Stimulated activated naive CD8-positive, alpha-beta T cell treated with anti-CD3 and anti-CD28 coated beads, Interleukin-15, Interleukin-2, amounts not matched to agents 100 U/mL and 50 U/mL, for 24 hours (primary cell): ENCODE measurements at places on chromosomes 16 and 17.
A peak's percentile ranks its signal among the peaks of the same experiment; 100 is the strongest.

DNA sequence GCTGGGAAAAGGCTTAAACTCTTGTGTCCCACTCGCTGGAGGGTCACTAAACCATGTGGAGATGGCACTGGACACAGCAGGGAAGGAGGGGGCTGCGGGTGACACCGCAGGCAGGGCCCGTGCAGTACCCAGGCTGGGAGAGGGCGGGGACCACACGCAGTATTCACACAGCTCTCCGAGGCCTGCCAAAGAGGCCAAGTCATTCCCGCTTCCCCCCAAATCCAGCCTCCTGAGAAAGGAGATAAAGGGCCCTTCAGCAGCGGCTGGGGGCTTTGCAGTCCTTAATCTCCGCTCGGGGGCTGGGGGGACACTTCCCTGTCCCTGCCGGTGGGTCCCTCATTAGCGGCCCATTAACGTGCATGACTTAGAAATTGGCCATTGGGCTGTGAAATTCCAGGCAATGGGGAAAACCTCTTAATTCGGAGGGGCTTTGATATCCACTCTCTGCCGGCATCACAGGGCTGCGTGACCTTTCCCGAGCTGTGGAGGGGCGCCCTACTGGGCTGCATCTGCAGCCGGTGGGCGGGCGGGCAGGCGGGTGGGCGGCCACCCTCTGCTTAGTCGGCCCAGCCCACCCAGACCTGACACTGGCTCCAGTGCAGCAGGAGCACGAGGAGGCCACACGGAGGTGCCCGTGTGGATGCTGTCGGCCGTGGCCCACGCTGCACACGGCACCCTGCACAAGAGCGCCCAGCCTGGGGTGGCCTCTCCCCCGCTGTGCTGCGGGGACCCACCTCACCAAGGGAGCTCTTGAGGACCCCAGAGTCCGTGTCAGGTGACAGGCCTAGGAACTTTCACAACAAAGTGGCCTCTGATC lies 2.6 kb upstream of the SLC38A8 start:
- DNase-seq, result no peak

- DNase-seq, result no peak
Measured at GRCh38 chr16:47008174-47008573, 34.7 kb upstream of the DNAJA2 start.

DNA sequence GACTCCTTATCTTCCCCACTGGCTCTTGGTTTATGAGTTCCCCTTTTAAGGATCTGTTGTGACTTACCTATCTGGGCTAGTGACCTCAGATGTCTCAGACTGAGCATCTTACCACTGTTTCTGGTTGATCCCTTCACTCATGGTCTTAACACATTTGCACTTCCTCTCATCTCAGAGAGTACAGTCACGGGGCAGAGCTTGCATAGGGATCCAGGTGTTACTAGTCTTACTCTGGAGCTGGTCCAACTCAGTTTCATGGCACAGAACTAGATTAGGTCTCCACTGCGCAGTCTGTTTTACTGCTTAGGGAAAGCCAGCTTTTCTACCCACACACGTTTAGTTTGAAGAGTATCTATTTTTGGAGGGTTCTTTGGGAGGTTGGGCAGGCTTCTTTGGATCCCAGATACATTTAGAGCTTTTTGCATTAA lies 10.2 kb downstream of the GABARAPL2 start:
- no peak for DNase-seq

DNA sequence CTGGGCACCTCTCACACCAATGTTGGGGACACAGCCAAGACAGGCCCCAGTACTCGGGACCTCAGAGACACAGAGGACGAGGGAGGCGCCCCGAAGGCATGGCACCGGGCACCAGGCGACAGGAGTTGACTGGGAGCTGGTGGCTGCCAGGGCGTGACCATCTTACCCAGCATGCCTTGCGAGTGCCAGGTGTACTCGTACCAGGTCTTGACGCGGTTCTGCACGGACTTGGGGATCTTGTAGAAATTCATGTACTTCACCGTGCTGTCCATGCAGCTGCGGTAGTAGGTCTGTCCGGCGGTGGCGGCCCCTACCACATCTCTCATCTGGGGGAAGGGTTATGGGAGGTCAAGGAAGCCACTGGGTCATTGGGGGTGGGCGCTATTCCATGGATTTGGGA lies 67.3 kb downstream of the CNGB1 start:
- DNase-seq, result no peak

GRCh38 chr17:48460052-48460451 lies 30.0 kb upstream of the SKAP1 start:
- DNase-seq, result no peak

DNA sequence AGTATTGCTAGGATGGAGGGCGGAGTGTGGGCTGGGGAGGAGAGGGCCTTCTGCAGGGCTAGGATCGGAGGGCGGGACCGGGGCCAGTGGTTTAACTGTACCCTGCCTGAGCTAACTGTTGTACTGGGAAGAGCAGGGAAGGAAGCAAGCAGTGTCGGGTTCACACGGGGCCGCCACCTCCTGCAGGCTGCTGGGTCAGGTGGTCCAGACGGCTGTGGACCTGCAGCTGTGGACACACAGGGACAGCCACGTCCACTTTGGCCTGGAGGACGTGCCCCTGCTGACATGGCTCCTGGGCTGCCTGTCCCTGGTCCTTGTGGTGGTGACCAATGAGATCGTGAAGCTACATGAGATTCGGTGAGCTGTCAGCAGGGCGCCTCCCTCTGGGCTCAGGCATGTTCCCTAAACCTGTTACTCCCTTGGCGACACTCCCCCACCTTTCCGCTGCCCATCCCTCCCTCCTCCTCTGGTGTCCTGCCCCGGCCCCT lies 16.6 kb downstream of the CASKIN2 start:
- no peak for DNase-seq

DNA sequence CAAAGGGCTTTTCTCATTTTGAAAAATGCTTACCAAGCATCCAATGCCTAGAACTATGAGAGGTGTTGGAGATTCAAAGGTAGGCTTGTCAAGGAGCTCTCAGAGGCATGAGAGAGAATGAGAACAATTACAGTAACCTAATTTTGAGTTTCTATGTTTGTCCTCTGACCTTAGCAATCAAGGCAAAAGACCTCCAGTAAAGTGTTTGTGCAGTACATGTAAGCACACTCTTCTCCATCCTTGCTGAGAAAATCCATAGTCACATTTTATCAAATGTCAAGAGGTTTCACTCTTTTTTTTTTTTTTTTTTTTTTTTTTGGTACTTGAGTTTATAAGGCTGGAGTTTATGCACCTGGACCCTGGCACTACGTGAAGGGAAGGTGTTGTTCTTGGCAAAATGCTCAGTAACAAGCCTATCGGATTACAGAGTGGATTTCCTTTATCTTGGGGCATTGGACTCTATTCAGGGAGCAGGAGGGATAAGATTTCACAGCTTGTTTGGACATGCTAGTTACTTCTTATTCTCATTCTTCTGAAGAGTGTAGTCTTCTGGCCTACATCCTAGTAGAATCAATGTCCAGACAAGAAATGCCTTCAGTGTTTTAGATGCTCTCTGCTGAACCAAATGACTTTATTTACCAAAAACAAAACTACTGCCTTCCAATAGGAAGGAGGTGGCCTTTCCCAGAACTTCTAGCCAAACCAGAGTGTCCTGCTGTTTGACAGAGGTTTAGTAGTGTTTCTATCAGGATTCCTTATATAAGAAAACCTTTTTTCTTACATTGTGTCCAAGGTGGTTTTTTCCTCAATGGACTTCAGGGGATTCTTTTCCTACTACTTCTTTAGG lies 21.9 kb downstream of the KCNJ2 start:
- no peak for DNase-seq

- DNase-seq, result peak; percentile 53
Measured at GRCh38 chr17:49494986-49495841, at the start of gene NGFR. Gene NGFR (plus strand): TSS chr17:49495293. CDS start chr17:49495418, 125 bp downstream.

GRCh38 chr16:53220585-53220984 lies 165.8 kb downstream of the CHD9 start:
- no peak for DNase-seq

DNA sequence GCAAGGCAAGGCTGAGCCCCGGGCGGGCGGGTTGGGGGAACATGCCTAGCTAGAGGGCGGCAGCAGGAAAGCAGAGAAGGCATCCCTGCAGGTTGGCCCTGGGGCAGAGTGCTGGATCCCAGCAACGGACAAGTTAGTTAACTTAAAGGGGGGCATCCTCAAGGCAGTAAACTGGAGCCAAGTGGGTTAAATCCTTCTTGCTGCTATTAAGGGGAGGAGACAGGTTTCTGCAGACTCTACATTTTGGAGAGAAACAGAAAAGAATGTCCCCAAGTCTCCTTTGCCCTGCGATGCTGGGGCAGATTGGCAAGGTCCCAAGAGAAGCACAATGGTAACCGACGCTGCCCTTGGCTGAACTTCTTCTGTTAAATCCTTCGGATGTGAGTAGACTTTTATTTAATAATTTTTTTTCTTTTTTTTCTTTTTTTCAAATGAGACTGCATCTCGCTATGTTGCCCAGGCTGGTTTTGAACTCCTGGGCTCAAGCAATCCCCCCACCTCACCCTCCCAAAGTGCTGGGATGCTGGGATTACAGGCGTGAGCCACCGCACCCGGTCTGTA lies 14.0 kb downstream of the ATP5PD start:
- DNase-seq, result no peak

- no peak for DNase-seq
Measured at GRCh38 chr17:16980813-16981731, 9.2 kb upstream of the TNFRSF13B start.

DNA sequence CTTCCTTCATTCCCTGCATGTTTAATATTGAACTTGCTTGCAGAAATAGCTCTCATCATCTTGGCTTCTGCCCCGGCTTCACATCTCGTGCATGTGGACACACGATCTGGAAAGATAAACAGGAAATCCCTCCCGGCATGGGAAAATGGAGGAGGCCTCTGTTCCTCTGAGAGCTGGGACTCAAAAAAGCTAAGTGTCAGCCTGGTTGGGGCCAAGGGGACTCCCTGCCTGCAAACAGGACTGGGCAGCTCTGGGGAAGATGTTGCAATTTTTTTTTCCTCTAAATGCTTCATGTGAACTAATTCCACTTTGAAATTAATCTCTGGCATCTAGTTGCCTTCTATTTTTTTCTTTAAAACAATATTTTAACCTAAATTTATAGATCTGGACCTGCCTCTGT lies 24.8 kb downstream of the ITPRIPL2 start:
- DNase-seq, result no peak

DNA sequence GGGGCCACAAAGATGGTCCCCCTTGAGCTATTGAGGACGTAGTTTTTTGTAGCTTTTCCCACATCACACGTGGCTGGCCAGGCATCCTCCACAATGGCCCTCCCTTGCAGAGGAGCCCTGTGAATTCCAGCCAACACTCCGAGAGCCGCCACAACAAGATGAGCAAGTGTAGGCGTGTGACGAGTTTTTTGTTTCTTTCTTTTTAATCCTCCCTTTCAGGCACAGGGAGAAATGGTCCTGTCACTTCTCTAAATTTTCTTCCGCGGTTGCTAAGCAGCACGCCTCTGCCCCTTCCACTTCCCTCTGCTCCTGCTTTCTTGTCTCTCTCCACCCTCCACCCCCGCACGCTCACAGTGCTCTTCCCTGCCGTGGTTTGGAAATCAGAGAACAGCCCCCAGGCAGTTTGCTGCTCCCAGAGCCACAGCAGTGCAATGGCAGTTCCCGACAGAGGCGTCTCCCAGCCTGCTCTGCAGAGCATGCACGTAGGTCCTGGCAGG lies 68.0 kb upstream of the MRTFB start:
- DNase-seq, result no peak

GRCh38 chr16:53129281-53130158 lies 74.7 kb downstream of the CHD9 start:
- DNase-seq, result no peak

DNA sequence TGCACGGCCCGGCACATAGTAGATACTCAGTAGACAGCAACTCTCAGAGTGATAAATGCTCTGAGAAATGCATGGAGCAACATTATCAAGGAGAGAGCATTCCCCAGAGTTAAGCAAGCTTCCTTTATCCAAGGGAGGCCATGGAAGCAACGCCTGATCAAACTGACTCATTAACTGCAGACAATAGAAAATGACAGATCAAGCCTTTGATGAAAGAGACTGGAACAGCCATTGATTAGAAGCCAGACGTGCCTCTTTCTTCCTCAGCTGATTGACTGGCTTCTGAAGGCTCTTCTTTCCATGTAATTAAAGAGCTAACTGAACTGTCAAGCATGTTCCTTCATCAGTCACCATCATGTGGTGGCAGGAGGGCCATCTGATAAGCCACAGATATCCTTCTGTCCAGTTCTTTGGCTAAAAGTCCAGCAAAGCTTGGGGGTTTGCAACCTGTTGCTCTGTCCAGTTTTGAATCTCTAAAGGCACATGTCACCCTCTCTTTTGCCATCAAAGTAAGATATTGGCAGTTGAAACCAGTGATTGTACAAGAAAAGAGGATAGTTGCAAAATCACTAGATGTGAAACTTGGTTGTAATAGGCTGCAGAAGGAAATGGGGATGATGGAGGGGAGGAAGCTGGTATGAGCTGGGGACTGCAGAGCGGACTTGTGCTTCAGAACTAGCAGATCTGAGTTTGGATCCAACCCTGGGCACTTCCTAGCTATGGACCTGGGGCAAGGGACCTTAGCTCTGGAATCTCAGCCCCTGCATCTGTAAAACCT lies 188.0 kb downstream of the HAPSTR1 start:
- DNase-seq, result no peak

DNA sequence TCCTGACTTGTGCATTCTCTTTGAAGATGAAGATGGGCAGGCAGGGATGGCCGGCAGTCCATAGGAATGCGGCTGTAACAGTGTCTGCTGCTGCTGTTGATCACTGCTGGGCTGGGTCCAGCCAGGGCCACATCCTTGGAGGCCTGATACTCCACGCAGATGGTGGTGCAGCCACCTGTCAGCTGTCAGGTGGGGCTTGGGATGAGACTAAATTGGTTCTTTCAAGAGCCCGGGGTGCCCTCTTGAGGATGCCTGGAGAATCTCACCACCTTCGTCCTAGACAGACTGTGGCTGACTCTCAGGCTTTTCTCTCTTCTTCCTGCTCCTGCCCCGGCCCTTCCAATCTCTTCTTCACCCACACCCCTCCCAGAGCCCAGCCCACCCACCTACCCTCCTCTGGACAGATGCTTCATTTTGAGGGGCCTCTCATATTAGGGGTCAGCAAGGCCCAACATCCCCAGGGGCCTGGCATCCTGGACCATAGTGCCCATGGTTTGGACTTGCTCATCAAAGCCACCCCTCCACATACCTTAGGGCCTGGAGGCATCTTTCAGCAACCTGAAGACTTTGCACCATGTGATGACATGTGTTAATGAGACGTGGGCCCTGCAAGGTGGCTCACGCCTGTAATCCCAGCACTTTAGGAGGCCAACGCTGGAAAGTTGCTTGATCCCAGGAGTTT lies 19.1 kb downstream of the OSBPL7 start:
- peak; percentile 67 for DNase-seq

DNA sequence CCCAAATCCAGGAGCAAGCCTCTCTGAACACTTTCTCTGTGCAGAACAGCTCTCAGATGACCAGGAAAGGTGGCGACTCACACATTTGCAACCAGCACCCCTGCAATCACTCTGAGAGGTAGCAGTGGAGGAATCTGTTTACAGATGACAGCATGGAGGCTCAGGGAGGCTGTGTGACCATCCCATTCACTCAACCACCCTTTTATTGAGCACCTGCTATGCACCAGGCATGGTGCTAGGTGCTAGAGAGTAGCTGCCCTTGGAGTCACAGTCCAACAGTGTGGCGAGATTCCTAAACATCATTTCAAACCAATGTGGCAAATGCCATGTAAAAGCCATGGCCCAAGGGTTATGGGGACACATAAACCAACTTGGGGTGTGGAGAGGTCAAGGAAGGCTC lies 1.5 kb upstream of the ITGB4 start:
- no peak for DNase-seq
